Bronchial epithelial cell (primary cell): ENCODE measurements at places on chromosomes 1 and 21. TPM values are rescaled to one million over a fixed set of nuclear protein-coding genes. Genes with fewer than 3 reads are reported as not detected.

DNA sequence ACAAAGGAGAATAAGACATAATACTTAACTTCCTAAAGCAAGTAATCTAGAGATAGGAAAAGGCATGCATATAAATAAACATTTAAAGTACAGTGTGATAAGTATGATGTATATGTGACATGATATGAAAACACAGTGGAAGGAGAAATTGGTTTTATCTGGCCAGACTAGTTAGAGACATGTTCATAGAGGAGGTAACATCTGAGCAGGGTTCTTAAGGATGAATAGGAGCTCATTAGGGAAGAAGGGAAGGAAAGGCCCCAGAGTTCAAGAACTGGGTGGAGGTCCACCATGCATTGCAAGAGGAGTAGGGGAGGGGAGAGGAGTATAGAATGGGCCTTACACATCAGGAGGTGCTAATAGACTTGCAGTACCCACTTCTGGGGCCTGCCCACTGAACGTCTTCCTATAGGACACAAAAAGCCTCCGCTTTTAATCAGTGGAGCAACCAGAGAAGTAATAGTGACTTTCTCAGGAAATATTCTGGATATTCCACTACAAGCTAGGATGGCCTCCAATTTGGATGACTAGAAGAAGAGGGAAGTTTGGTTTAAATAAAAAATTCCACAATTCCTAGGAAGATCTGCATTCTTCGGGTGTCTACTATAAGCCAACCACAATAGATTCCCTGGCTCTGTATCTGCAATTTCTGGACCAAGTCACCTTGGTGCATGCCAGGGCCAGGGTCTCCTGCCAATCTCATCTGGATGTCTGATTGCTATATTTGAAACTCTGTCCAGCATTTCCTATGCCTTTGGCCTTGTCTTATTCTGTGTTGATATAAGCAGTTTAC lies 41.9 kb downstream of the NGF start:
- no peak for DNase-seq

The PPM1J gene
- 4.0 and 4.5 TPM in 2 replicates for total RNA-seq

DNA sequence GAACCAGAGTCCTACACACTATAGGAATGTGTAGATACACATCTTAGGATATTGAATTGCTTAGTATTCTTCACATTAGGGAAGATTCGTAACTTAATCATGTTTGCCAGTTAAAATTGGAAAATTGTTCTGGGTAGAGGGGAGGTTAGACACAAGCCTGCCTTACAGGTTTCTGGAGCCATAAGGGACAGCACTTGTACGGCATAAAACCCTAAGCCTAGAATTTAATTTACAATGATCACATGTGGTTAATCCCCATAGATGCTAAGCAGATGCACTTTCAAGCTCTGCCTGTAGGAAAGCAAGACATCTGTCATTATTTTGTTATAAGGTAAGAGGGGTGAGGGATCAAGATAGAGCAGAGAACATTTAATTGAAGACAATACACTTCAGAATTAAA lies 820.7 kb downstream of the NCAM2 start:
- DNase-seq, result no peak

- no peak for DNase-seq
Measured at GRCh38 chr1:160238408-160238807, 23.9 kb downstream of the DCAF8 start.

GRCh38 chr1:201381130-201381529 lies 3.6 kb upstream of the TNNT2 start:
- no peak for DNase-seq

DNA sequence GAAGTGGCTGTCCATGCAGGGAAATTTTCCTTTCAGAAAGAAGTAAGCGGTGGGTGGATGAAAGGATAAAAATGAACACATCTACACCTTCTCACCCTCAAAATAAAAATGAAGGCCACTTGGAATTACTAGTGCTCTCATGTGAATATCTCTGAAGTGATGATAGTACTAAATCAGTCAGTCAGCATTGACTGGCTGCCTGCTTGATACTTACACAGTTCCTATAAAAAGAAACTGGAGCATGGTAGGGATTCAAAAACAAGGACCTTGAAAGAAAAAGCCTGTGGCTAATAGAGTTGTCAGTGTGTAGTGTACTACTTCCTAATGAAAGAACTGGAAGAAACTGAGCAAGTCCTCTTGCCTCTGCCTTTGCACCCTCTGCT lies 239.7 kb downstream of the HLX start:
- no peak for DNase-seq

DNA sequence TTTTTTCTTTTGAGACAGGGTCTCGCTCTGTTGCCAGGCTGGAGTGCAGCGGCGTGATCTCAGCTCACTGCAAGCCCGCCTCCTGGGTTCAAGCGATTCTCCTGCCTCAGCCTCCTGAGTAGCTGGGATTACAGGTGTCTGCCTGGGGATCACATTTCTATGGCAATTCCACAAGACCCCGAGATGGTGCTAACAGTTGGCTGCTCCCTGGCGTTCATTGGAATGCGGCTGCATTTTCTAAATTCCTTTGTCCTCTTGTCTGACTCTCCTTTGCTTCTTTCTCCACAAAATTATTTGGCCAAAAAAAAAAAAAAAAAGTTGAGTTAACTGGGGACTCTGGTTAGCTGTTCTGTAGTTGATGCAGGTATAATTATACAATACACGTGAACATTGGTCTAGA lies 176.4 kb downstream of the ETS2 start:
- no peak for DNase-seq

GRCh38 chr1:201603613-201604232 lies 64.8 kb downstream of the NAV1 start:
- DNase-seq, result no peak

The HES4 gene
- total RNA-seq, result 42.6 and 83.5 TPM in 2 replicates

- peak; percentile 31 for DNase-seq
Measured at GRCh38 chr1:100463791-100464424, 74.0 kb upstream of the GPR88 start.

The SIK1 gene
- total RNA-seq, result 33.2 and 46.9 TPM in 2 replicates

GRCh38 chr1:53653631-53654030 lies 85.3 kb downstream of the GLIS1 start:
- no peak for DNase-seq

The CHAF1B gene
- 1.1 and 1.3 TPM in 2 replicates for total RNA-seq

The COL24A1 gene
- total RNA-seq, result under 0.01 TPM in 2 replicates
